NCI-H2171 treated with DMSO at 0.1 percent for 48 hours (cell line): ENCODE measurements at places on chromosomes 1 and 21.

DNA sequence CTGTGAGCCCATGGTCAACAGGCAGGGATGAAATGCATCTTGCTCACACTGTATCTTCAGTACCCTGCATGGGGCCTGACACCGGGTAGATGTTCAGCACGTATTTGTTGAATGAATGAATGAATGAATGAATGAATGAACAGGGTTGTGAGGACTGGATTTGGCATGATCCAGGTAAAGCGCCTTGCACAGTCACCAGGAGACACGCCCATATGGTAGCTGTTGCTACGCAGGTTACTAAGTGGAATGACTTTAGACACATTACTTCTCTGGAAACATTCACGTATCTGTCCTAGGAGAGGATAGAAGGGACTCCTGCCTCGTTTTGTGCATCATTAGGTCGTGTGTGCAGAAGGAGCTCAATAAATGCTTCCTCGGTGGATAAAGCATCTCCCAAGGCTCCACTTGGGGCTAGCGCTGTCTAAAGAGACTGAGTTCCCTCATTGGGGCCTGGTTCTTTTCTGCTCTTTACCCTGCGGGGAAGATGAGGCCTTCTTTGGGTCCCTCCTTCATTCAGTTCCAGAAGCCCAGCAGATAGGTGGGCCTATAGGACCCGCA, 54.2 kb downstream of the NDUFS5 start:
- no peak for DNase-seq

GRCh38 chr1:165069829-165070228, 286.7 kb downstream of the LMX1A start:
- DNase-seq = no peak

DNA sequence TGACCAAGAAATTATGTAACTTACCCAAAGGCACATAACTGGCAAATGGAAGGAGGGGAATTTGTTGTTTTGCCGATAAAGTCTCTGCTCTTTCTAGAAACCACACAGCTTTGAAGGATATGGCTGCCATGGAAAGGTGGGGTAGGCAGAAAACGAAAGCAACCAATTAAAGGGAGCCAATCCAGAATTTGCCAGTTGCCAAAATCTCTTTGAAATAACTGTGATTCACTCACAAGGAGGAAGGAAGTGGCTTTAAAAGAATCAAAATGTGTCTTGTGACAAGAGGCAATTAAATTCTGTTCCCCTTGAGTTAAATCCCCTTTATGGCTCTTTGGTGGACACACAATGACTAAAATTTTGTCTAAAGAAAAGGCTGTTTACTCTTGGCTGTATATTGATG, 61.2 kb upstream of the CCDC190 start:
- no peak for DNase-seq

DNA sequence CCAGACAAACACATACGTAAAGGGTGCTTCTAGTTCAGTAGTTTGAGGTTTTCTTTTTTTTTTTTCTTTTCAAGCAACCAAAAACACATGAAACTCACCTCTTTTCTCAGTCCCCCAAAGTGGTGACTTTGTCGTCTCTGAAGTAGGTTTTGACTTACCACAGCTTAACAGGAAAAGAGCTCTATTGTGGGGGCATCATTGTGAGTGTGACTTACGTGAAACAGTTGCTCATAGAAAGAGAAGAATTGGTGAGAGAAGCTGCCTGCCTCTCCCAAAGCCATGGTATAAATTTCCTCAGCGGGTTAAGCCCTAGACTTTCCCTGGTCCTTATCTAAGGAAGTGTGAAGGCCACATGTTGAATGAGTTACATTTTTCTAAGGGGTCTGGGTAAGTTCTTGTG, 11.9 kb downstream of the FASLG start:
- no peak for DNase-seq

DNA sequence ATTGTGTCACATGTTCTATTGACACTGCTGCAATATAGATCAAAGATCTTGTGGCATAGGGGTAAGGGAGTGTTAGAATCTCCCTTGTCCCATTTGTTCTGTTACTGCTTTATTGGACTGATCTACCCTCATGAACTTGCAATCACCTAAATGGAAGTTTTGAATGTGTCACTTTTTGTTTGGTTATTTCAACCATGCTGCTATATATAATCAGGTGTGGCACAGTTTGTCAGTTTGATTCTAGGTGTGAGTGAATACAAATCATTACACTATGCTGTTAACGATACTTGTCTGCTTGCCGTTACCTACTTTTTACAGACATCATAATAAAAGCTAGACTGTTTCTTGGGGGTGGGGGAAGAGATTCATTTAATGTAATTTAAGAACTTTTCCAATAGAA, 82.6 kb downstream of the MAB21L3 start:
- no peak for DNase-seq

GRCh38 chr1:21494196-21494595, 15.0 kb upstream of the ALPL start:
- no peak for DNase-seq

DNA sequence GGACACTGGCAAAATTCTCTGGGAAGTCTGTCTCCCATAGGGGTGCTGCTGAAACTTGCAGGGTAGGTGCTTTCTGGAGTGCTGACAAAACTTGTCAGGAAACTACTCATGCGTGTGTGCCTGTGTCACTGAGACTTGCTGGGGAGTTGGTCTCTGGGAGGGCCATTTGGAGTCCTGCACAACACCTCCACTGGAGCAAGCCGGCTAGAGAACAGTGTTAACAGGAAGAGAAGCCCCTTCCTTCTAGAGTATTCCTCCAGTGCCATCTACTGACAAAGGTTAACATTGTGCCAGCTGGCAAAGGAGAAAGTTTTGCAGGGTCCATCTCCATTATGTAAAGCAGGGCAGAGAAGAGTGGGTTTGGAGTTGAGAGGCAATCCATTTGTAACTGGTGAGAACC, 30.0 kb downstream of the ZMYM4 start:
- peak; percentile 7 for DNase-seq

GRCh38 chr1:172566196-172566997, 33.4 kb downstream of the SUCO start:
- no peak for DNase-seq

DNA sequence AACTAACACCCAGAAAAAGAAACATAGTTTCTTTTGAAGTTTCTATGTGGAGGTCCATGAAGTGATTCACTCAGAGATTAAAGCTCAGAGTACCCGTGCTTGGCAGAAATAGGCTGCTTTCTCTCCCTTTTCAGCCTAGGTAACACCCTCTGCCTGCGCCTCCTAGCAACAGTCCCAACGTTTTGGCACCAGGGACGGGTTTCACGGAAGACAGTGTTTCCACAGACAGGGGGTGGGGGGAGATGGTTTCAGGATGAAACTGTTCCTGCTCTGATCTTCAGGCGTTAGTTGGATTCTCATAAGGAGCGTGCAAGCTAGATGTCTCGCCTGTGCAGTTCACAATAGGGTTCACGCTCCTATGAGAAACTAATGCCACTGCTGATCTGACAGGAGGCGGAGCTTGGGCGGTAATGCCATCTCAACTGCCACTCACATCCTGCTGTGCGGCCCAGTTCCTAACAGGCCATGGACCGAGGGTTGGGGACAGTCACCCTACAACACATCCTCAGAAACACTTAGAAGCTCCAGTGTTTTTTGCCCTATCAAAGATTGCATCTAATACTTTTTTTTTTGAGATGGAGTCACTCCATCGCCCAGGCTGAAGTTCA, 53.2 kb downstream of the CHML start:
- DNase-seq = no peak

DNA sequence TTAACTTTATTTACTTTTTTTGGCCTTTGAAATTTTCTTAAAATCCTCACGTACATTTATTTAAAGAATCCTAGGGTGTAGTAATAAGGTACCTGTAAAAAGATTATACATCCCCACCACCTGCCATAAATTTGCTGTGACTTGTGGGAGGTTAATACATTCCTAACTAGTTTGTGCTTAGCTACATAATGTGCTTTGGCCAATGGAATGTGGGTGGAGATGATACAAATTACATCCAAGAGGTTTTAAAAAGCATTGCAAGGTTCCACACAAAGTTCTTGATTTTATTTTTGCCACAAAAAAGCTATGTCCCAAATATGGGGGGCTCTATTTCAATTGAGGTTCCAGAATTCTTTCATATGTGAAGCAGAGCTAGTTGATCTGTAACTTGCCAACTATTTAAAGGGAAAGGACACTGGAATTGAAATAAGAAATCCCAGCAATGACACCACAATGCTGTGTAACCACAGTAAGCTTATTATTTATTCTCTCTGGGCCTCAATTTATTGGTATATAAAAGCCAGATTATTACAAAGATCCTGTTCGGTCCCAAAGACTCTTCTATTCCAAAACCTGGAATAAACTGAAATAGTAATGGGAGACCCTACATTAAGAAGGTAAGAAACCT, 15.7 kb downstream of the ASPM start:
- DNase-seq = no peak

GRCh38 chr21:29219165-29219770, 79.5 kb upstream of the BACH1 start:
- no peak for DNase-seq

- no peak for DNase-seq
Observed at GRCh38 chr21:42835211-42835610, 44.1 kb downstream of the WDR4 start.

DNA sequence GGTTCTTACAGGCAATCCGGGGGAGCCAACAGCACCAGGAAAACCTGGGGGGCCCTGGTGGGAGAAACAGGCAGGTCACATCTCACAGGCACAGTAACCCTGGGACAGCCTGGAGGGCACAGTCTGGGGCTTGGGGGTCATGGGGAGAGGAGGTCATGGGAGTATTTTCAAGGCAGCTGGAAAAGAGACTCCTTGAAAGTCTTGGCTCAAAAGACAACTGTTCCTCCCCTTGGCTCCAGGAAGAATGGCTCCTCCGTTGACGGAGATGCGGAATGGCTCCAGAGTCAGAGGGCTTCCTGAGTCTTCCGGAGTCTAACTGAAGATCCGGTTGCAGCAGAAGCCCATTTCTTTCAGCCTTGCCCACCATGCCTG, 25.9 kb upstream of the PEF1 start:
- no peak for DNase-seq

- peak; percentile 67 for DNase-seq
Observed at GRCh38 chr1:152188673-152189591, 29.9 kb upstream of the RPTN start.

GRCh38 chr1:204431310-204432184, 19.9 kb upstream of the PPP1R15B start:
- DNase-seq = peak; percentile 71

GRCh38 chr21:44552136-44552535, 831 bp upstream of the KRTAP10-2 start:
- DNase-seq = no peak

- no peak for DNase-seq
Observed at GRCh38 chr1:204925701-204926100, 55.0 kb downstream of the NFASC start.

GRCh38 chr1:33228935-33229487, 27.3 kb upstream of the ZNF362 start:
- peak; percentile 85 for DNase-seq

DNA sequence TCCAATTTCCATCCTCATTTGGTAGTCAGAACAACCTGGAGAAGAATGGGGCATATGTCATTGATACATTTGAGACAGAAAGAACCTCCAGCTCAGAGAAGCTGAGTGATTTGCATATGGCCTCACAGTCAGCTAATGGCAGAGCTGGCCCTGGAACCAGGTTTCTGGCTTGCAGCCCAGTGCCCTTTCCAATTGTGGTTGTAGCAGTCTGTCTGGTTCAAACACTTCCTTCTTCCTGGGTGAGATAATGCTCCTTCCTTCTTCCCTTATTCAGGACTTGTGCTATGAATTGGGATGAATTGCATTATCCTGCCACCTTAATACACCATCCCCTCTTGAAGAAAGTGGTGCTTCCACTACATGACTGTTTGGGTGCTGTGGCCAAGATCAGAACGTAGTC, 24.2 kb downstream of the SLC5A9 start:
- DNase-seq = peak; percentile 46

DNA sequence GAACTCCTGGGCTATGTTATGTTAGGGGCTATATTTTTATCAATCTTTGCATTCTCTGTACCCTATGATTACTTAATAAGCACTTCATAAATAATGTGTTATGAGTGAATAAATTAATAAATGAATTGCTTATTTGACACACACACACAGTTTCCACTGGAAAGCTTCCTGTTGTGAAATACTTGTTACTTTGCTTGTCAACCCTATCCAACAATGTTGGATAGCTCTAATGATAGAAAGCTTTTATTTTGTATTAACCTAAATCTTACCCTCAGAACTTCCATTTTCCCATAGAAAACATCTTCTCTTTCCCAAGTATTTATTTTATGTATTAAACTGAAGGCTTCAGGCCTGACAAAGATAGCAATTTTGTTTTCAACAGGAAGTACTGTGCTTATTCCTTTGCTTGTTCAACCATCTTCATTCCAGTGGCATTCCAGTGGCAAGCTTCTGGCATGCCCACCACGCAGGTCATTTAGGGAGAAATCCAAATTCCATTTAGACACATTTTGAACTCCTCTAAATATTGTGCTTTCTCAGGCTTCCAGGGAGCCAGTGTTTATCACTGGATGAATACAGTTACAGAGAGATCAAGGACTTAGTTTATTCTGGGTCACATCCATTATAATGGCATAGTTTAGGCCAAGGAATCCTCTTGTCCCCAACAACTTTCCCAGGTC, 134.4 kb downstream of the TGFB2 start:
- DNase-seq = no peak

GRCh38 chr1:226095286-226095685, 32.8 kb downstream of the H3-3A start:
- no peak for DNase-seq

GRCh38 chr1:214453109-214453722, 98.2 kb downstream of the PTPN14 start:
- no peak for DNase-seq

DNA sequence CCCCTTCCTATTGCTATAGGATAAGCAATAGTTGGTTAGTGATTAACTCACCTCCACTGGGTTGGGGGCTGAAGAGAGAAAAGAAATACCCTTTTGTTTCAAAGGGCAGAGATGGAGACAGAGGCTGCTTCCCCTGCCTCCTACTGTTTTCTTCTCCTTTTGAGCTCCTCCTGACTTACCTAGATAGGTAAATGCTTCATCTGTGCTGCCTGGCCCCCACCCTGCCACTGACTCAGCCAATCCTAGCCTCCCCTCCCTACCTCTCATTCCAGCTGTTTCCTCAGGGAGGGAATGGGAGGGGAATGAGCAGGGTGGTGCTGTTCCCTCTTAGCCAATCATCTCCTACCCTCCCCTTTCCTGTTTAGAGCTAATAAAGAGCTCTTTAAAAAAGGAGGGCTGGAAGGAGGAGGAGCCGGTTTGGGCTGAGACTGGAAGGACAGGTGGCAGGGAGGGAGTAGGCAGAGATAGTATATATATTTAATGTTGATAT, at the start of gene C1orf116:
Gene C1orf116 (minus strand): TSS at position 229 of the 490 bp plus-strand sequence. CDS start 5,158 bp downstream, outside the sequence.
- peak; percentile 48 for DNase-seq

DNA sequence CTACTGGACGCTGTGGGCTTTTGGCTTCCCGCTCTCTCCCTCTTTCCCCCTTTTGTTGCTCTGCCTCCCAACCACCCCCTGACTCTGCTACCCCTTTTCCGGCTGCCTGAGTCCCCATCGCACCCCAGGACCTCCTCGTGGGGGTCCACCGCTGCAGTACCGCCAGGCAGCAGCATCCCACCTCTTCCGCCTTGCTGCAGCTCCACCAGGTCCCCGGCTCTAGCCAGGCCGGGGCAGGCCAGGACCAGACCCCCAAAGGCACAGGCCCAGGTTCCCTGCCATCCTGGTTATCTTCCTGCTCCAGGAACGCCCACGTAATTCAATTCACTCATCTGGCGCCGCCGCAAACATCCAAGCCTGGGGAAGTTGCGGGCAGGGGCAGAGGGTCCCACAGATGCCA, 139.8 kb downstream of the LIPI start:
- no peak for DNase-seq

GRCh38 chr1:163924041-163924440, 602.3 kb downstream of the NUF2 start:
- peak; percentile 2 for DNase-seq

GRCh38 chr1:10692401-10693021, 103.9 kb downstream of the CASZ1 start:
- DNase-seq = no peak
